ENCODE measurements at places on chromosomes 16 and 17.

GRCh38 chr17:57766318-57766943, 21.3 kb upstream of the CCDC182 start:
- DNase-seq: peak; percentile 52

- DNase-seq: no peak
Measured at GRCh38 chr16:81629034-81629802, 149.9 kb upstream of the PLCG2 start.

- DNase-seq: peak; percentile 92
Measured at GRCh38 chr17:79836972-79837887, 2.0 kb downstream of the CBX4 start.

- DNase-seq: no peak
Measured at GRCh38 chr16:67555795-67556212, 6.5 kb upstream of the CTCF start.

DNA sequence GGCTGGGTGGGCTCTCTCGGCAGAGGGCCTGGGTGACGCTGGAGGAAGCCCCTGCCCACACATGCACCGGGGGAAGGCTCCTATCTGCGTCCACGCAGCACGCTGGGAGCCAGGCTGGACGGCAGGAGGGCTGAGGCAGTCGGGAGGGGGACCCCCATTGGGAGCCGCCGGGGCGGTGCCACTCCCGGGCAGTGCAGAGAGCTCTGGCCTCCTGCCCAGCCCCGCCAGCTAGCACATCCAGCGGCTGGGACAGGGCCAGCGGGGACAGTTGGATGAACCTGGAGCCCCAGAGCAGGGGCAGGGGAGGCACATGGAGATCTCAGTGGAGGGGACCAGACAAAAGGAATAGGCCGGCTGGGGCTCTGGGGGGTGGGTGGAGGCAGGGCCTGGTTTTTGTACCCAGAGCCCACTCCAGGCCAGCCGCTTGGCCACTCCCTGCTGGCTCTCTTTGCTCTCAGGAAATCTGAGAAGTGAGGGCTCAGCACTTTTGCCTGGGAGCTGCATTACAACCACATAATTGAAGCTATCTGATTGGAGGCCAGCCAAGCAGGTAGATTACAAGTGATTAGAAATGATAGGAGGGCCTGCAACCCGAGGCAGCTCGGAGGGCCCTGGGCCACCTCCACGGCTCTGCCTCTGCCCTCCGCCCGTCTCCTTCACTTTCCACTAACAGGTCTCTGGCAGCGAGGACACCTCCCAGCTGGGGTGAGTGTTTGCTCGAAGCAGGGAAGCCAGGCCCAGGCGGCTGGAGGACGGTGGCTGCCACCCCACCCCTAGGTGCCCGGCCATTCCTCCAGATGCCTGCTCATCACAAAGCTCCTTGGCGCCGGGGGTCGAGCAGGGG, 40.1 kb downstream of the ENGASE start:
- DNase-seq: peak; percentile 82

DNA sequence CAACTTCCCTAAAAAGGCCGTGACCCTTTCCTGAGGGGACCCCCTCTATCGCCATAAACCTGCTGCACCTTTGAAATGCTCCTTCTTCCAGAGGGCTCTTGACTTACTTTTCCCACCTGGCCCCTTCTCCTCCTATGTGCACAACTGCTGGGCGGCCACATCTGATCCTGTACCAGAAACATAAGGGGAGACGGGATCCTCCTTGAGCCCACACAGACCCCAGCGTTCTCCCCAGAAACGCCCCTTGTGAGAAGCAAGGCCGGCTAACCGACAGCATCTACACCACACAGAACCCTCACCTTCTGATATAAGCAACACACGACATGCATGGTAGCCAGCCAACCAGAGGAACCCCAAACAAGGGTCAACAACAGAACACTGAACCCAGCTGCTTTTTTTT, 14.2 kb upstream of the MNT start:
- DNase-seq: no peak

- DNase-seq: no peak
Measured at GRCh38 chr16:31344712-31345111, 10.3 kb upstream of the ITGAX start.

DNA sequence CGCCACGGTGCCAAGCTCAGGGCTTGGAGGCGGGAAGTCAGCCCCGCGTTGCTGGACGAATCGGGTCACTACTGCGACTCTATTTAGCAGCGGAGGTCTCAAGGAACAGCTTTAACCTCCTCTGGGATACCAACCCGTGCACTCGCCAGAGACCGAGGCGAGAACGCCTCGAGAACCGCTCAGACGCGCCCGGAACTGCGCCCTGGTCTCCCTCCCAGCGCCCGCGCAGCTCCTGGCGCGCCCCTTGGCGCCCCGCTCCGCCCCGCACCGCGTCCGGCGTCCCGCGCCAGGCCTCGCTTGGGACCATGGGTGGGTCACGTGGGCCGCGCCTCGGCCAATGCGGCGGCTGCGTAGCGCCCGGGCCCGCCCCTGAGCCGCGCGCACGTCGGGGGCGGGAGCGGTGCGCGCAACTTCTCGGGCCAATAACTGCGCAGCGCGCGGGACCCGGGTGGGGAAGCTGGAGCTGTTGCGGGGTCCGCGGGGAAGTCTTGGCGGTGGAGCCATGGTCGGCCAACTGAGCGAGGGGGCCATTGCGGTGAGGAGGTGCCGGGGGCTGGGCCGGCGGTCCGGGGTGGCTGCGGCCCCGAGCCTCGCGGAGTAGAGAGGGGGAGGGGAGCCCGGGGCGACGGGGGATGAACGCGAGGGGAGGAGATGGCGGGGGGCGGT, at the start of the genes RPA1 and SMYD4:
RPA1 (plus strand) TSS at position 414 of the 666 bp plus-strand sequence; CDS start at position 503, 89 bp downstream.
SMYD4 (minus strand) TSS at position 311 of the 666 bp plus-strand sequence. CDS start 1,908 bp downstream, outside the sequence.
- DNase-seq: peak; percentile 96

- peak; percentile 38 for DNase-seq
Measured at GRCh38 chr17:77645072-77646045, 313.1 kb upstream of the TNRC6C start.

DNA sequence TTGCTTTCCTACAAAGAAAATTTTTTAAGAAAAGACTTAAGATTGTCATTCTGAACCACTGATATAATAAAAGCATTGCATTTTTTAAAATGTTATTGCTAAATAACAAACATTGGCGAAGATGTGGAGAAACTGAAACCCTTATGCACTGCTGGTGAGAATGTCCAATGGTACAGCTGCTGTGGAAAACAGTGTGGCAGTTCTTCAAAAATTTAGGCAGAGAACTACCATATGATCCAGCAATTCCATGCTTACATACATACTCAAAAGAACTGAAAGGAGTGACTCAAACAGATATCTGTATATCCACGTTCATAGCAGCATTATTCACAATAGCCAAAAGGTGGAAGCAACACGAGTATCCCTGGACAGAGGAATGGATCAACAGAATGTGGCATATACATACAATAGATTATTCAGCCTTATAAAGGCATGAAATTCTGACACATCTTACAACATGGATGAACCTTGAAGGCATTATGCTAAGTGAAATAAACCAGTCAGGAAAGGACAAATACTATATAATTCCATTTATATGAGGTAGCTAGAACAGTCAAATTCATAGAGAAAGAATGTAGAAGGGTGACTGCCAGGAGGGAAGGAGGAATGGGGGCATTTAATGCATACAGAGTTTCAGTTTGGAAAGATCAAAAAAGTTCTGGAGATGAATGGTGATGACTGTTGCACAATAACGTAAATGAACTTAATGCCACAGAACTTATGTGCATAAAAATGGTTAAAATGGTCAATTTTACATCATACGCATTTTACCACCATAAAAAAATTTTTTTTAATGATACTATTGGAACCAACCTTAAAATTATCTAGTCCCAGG, 92.1 kb downstream of the CACNG1 start:
- DNase-seq: no peak

DNA sequence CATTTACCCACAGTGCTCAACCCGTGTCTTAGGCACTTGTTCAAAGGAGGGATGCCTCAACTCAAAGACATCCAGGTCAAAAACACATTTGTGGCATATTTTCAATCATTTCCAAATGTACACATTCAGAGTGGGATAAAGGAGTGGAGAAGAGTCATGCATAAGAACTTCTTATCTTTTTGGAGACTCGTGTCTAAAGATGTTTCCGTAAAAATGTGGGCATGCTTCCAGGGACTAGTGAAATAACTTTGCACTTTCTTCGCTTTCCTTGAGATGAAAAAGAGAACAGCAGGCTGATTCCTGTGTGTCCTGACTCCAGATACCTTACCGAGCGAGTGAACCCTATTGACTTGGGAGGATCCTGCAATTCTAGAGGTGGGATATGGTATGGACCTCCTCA, 256.6 kb upstream of the KCNJ16 start:
- DNase-seq: no peak

- DNase-seq: no peak
Measured at GRCh38 chr16:4623593-4623992, 1.0 kb upstream of the MGRN1 start.

GRCh38 chr17:70040336-70040735, 34.7 kb upstream of the KCNJ16 start:
- no peak for DNase-seq

DNA sequence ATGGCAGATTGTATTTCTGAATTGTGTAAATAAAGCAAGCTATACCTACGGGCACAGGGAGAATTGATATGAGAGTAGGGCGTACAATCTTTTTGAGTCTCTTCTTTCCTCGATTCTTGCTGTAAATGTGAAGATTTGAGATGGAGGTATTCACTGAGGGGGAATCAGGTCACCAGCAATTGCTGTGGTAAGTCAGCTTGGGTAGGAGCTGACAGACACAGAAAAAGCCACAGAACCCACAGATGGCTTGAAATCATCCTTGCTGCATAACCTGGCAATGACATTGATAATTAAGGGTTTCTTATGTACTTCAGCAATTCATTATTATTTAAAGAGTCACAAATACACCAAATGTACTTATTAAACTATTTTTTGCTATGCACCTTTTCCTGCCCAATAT, 164.2 kb downstream of the CNTNAP4 start:
- DNase-seq: no peak

- no peak for DNase-seq
Measured at GRCh38 chr16:64679976-64680690, 441.7 kb downstream of the CDH11 start.

GRCh38 chr17:38742411-38743308, 5.5 kb downstream of the PCGF2 start:
- DNase-seq: peak; percentile 96

- no peak for DNase-seq
Measured at GRCh38 chr17:7290685-7291084, 3.8 kb downstream of the YBX2 start.

- DNase-seq: no peak
Measured at GRCh38 chr16:8764525-8765250, 32.8 kb downstream of the TMEM186 start.
